ENCODE measurements at places on chromosomes 7 and 10. TPM values are rescaled to one million over a fixed set of nuclear protein-coding genes. Genes with fewer than 3 reads are reported as not detected.

DNA sequence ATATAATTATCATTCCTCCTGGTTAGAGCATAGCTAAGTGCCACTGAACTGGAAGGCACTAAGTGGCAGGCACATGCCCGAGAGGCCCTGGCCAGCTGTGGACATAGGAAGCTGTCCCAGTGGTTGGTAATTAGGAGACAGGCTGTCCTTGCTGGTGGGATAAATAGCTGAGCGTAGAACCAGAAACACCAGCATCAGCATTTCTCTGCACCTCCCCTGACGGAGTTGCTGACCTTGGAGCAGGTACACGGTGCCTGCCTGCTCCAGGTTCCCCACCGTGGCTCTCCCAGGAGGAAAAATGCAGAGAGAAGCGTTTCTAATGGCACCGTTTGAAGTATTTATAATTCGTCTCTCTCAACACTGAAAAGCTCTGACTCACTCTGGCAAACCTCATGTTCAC is 5.6 kb upstream of the ABLIM1 start:
- no peak overlapping the region for H3K27ac ChIP-seq
- H3K27me3 ChIP-seq: no peaks in the 10 kb centered on the region
- no peaks in the 10 kb centered on the region for H3K36me3 ChIP-seq
- H3K4me1 ChIP-seq: no peaks in the 10 kb centered on the region
- H3K4me3 ChIP-seq: no peak overlapping the region

GRCh38 chr10:110273474-110273873 is 31.2 kb downstream of the SMNDC1 start:
- no peak overlapping the region for H3K4me3 ChIP-seq
- no peaks in the 10 kb centered on the region for H3K27me3 ChIP-seq
- H3K36me3 ChIP-seq: no peaks in the 10 kb centered on the region

DNA sequence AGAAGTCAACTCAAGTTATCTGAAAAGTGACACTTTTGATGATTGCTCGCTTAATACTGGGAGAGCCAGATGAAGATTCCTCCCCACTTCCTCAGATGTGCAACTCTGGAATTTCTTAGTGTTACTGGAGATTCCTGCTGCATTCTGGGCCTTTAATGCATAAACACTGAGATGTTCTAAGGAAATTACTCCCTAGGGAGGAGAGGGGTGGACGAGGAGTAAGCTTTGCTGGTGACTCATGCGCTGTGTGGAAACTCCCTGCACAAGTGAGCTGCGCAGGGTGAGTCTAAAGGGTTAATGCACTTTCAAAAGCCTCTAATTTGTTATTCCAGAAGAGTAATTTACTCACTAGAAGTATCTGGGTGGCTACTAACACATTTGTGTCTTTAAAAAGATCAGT is 46.3 kb downstream of the EGFR start:
- DNase-seq: no peak
- no peaks in the 10 kb centered on the region for H3K4me1 ChIP-seq
- H3K36me3 ChIP-seq: no peaks in the 10 kb centered on the region

DNA sequence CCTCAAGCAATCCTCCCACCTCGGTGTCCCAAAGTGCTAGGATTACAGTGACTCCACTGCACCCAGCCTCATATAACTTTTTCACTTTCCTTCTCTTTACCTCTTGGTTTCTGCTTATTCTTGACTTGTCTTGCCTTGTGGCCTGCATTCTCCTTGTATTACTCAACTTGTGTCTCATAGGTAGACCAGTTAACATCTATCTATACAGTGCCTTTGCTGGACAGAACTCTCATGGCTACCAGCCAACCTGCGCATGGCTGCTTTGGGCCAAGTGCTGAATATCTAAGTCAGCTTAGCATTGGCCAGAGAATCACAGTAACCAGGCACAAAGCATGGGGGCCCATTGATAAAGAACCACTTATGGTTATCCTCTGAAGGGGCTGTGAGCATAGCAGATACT is 42.6 kb upstream of the ZNRF2 start:
- H3K36me3 ChIP-seq: no peaks in the 10 kb centered on the region
- no peak overlapping the region for H3K27ac ChIP-seq
- H3K27me3 ChIP-seq: no peaks in the 10 kb centered on the region
- DNase-seq: no peak

DNA sequence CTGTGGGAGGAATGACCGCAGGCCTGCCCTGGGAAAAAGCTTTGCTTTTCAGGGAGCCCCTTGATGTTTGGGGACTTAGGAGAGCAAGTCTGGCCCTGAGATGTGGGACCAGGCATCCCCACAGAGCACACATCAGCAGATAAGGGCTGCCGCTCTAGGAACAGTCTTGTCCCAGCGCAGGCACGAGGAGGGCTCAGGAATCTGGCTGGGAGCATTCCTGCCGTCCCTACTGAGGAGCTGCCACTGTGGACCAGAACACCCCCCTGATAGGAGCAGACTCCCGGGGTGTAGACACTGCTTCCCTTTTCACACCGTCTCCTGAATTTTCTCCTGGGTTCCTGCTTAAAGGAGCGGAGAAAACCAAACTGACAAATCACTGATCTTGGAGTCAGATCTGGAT is 232.3 kb downstream of the CUX1 start:
- no peak for DNase-seq
- no peaks in the 10 kb centered on the region for H3K4me1 ChIP-seq
- H3K27me3 ChIP-seq: no peaks in the 10 kb centered on the region
- no peak overlapping the region for H3K4me3 ChIP-seq
- no peak overlapping the region for H3K27ac ChIP-seq

GRCh38 chr10:32039734-32040133 is 16.5 kb downstream of the KIF5B start:
- peaks cover 30% of the 10 kb centered on the region for H3K4me1 ChIP-seq
- H3K4me3 ChIP-seq: no peak overlapping the region
- DNase-seq: no peak

- peaks cover 13% of the 10 kb centered on the region for H3K4me1 ChIP-seq
- H3K27ac ChIP-seq: no peak overlapping the region
- no peaks in the 10 kb centered on the region for H3K27me3 ChIP-seq
Measured at GRCh38 chr7:130879191-130879590, 145.2 kb upstream of the KLF14 start.

DNA sequence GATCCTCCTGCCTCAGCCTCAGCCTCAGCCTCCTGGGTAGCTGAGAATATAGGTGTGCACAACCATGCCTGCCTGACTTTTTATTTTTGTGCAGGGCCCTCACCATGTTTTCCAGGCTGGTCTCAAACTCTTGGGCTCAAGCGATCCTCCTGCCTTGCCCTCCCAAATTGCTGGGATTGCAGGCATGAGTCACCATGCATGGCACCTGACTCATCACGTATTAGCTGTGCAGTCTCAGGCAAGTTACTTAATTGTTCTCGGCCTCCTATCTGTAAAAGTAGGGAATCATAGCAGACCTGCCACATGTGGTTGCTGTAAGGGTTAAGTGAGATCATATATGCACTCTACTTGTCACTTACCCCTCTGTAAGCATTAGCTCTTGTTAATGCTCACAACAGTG is 117.2 kb downstream of the ANLN start:
- H3K27ac ChIP-seq: no peak overlapping the region
- no peak overlapping the region for H3K4me3 ChIP-seq
- no peak for DNase-seq
- no peaks in the 10 kb centered on the region for H3K27me3 ChIP-seq

Gene C10orf71
- not detected for total RNA-seq

Gene NME8
- not detected for total RNA-seq

Gene HNRNPF
- total RNA-seq: 562 TPM

Gene GARIN1A
- total RNA-seq: 0.22 TPM

Gene ACTL6B
- not detected for total RNA-seq
